Stimulated activated CD4-positive, alpha-beta T cell treated with anti-CD3 and anti-CD28 coated beads, Interleukin-12 subunit alpha, Interleukin-12 subunit beta, amount 100 ng/mL, for 4 hours (primary cell): ENCODE measurements at places on chromosomes 6 and 20.

- DNase-seq, result no peak
Observed at GRCh38 chr20:20820785-20821483, 108.5 kb upstream of the RALGAPA2 start.

- DNase-seq, result no peak
Observed at GRCh38 chr6:106844930-106845329, 129.6 kb downstream of the CD24 start.

DNA sequence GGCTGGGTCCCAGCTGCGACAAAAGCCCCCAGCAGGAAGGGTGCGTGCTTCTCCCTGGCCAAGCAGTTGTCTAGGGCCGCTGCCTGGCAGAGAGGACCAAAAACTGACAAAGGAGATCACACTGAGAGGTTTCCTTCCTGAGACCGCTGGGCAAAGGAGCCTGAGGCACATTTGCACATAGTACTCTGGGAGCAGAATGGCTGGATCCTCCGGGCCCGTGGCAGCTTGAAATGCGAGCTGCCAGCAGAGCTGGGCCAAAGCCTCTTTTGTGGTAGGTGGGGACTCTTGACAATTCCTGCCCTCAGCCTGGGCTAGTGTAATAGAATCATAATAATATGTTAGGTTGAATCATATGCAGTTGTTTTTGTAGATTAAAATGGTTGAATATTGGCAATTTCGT, 33.1 kb upstream of the RNF8 start:
- no peak for DNase-seq

DNA sequence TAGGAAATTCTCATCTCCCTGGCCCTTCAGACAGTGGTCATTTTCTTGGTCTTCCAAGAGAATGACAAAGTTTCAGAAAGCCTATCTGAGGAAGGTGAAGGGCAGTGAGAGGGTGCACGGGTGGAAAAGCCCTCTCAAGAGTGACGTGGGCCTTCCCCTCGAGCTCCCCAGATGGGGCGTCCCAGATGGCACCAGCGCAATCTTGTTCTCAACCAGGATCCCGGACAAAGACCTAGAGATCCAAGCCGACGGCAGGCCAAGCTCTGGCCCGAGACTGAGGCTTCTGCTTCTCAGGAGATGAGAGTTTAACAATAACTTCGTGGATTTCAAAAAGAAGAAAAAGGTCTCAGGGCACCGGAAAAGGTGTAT, 797 bp upstream of the ZNF133 start:
- DNase-seq, result no peak

DNA sequence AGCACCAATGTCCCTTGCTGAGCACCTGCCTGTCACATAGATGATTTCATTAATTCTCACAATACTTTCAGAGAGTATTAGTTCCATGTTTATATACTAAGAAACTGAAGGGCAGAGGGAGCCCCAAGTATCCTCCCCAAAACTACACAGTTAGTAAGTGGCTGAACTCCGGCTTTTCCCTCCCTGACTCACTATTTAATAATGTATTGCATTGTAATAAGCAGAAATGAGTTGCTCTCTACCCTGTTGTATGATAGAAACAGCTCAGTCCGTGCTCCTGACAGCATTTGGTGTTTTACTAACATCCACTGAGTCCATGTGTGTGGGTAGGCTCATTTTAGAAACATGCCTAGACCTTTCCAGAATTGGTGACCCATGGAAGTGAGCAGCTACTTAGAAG, 76.8 kb downstream of the OLIG3 start:
- no peak for DNase-seq

DNA sequence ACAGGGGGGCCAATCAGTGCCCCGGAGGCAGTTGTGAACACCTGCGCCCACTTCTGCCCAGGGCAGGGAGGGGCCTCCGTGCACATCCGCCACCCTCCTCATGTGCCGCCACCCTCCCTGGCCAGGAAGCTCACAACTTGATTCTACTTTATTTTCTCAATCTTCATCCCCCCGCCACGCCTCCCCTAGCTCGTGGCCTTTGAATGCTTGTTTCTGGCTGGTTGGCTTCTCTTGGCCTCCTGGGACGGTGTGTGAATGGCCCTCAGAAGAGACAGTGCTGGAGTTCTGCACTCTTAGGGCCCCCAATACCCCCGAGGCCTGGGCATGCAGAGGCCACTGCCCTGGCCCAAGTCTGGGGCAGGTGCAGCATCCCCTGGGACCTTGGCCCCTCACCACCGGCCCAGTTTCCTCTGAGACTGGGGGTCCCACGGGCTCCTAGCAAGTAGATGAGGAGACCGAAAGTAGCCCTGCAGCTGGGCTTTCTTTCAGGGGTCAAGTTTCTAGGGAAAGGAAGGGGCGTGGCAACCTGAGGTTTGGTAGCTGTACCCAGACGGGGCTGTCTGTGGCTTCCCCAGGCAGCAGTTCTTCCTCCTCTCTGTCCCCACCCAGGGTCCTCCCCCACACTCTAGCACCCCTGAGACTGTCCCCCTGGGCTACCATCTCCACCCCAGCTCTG, 1.3 kb downstream of the RGS19 start:
- DNase-seq, result no peak

DNA sequence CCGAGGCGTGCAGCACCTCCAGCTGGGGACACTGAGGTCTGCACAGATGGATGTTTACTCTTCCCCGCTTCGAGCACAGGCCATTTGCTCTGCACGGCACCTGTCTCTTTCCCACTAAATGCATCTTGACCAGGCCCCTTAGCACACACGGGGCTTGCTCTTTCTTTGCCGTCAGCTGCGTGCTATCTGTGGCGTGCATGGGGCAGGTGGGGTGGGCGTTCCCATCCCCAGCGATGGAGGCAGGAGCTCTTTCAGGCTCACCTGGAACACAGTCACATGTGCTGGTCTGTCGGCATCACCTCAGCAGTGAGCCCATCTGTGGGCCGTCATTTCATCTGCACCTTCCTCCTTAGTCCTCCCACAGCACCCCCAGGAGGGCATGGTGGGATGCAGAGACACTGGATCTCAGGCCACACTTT, 35.1 kb downstream of the RBM38 start:
- no peak for DNase-seq

- DNase-seq, result peak; percentile 8
Observed at GRCh38 chr20:53707371-53708055, 113.9 kb upstream of the ZNF217 start.

DNA sequence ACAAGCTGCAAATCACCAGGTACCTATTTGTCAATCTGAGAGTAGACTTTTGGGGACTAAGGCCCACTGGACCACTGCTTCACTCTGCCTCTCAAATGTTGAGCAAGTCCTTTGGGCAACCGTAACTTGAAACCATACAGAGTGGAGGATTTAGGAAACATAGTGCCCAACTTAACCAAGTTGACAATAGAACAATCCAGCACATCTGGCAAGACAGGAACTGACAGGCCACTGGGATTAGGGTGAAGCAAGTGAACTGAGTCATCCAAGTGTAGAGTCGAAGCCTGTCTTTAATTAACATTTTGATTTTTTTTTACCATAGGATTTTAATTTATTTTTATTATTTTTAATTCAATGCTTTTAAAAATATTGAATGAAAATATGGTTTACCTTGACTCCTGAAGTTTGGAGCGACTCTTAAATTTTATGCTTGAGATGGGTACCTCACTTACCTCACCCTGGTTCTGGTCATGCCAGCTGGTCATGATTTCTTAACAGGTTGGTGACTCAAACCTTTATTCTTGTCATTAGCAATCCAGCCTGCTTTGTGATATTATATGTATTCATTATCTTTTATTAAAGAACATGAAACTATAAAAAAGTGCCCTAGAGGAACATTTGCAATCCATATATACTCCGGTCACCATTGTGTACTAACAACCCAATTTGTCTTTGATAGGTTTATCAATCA, 312.1 kb upstream of the DEFB112 start:
- no peak for DNase-seq

DNA sequence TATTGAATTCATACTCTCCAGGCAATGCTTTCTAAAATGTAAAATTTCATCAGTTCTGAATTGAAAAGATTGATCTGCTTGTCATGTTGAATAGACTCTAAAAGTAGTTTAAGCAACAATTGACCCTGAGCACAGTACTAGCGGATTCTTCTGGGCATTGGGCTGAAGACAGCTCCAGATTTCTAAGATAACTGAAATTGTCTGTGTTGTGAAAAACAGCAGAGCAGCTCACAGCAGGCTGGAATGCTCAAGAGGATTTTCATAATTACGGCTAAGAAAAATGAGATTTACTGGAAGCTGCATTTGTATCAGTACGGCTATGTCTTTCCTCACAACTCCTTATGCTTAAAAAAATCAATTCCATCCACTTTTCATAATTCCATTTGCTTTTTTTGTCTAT, 373.7 kb downstream of the HACE1 start:
- no peak for DNase-seq

- no peak for DNase-seq
Observed at GRCh38 chr6:74632196-74632875, 573.5 kb downstream of the COL12A1 start.

- DNase-seq, result no peak
Observed at GRCh38 chr20:37841971-37842370, 61.0 kb upstream of the VSTM2L start.

- no peak for DNase-seq
Observed at GRCh38 chr6:163739966-163740365, 325.4 kb downstream of the QKI start.

DNA sequence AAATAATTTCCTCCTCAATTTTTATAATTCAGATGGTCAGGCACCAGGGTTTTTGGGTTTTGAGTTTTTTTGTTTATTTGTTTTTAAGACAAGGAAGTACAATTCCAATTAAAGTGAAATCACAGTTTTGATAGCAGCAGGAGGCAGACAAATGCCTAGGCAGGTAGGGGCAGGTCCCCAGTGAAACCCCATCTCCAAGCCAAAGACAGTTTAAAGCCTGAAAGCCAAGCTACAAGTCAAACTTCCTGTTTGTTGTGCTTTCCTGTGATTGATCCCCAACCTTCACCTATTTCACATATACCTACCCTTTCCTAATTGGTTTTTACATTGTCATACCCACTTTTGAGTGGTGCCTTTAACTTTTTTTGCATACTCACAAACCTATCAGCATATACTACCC, 149.6 kb downstream of the MOXD1 start:
- DNase-seq, result no peak

DNA sequence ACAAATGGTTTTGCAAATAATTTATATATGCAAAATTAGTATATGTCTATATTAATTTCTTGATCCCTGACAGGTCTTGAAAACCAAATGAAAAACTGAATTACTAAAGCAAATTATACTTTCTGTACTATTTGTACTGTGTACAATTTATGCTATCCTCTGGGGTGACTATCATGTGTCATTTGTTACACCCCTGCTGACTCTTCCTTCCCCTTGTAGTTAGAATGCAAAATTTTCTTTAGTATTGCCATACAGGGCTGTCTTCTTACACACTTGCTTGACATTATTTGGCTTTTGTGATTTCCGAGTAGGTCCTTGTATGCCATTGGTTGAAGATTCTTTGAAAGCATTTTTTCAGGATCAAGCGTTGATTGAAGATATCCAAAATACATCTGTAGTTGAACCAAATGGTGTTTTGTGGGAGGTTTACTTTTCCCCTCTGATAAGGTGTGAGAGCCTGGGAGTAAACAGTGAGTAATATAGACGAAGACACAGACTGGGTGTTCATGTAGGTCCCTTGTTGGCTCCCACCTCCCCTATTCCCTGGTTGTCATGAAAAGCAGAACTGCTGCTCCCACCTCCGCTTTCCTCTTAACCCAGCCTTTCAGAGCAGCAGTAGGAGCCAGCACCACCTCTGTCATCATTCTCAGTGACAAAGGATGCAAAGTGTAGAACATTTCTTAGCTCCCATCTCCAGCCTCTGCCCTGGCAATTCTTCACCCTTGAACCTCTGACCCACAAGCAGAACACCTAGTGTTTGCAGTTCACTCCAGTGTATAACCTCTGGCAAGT, 29.0 kb downstream of the NCOA7 start:
- no peak for DNase-seq

GRCh38 chr6:83313882-83314281, 117.0 kb downstream of the ME1 start:
- DNase-seq, result no peak

DNA sequence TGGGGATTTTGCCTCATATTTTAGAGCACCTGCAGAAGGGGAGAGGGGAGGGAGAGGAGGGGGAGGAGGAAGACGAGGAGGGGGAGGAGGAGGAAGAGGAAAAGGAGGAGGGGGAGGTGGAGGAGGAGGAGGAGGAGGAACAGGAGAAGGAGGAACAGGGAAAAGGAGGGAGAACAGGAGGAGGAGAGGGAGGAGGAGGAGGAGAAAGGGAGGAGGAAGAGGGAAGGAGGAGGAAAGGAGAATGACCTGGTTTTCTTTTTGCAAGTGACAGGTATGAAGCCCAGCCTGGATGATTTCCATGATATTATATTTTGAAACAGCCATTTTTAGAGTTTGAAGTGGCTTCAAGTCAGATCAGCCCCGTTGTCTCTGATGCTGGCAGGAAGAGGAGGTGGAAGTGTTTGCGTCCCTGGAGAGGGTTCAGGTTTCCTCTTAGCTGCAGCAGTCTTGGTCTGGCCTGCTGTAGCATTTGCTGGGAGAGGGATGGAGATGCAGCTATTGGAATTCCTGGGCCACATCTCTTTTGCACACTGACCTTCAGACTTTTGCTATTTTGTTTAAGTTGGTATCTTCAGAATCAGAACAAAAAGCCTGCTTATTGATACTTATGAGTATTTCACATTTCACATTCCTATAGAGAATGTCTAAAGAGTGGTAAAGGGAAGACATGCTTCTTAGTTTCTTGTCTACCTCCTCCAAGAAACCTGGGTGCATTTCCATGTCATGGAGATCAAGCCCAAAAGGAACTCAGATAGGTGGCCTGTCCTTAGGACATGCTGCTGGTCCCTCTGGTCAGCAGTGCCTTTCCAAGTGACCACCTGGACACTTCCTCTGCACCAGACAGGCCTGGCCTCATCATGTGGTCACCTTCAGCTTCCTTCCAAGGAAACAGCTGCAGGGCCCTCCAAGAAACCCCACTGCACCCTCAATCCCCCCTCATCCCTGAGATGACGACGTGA, 54.3 kb upstream of the IYD start:
- no peak for DNase-seq

DNA sequence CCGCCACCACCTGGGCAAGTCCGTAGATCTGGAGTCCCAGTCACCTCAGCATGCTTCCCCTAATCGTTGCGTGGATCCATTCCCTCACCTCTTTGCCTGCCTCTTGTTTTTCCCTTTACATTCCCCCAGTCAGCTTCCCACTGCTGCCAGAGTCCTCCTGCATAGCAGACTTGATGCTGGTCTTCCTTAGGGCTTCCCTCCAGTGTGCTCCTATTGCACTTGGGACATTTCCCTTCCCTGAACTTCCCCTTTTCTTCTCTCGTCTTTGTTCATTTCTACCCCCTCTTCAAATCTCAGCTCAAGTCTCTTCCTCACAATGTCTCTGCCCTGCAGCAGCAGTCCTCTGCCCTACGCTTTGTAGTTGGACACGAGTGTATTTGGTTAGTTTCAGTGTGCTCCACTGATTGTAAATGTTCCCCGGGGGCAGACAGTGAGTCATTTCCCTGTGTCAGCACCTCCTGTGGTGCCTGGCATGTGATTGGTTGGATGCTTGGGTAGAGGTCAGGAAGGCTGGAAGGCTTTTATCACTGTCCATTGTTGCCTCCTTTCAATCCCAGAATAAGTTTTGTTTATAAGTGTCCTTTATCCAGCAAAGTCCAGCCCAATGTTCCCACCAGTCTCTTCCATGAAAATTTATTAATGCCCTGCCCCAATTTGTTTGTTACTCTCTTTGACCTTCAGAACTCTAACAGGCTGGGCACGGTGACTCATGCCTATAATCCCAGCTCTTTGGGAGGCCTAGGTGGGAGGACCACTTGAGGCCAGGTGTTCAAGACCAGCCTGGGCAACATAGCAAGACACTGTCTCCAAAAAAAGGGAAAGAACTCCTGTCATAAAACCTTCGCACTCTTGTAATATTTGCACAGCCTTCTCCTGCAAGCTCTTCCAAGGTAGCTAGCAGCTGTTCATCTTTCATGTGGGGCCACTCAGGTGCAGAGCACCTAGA, 38.3 kb downstream of the FAM120B start:
- DNase-seq, result no peak
